Activated B cell treated with CpG ODN at 0.5 μM for 24 hours (primary cell): ENCODE measurements at places on chromosomes 16 and 17.
A peak's percentile ranks its signal among the peaks of the same experiment; 100 is the strongest.

DNA sequence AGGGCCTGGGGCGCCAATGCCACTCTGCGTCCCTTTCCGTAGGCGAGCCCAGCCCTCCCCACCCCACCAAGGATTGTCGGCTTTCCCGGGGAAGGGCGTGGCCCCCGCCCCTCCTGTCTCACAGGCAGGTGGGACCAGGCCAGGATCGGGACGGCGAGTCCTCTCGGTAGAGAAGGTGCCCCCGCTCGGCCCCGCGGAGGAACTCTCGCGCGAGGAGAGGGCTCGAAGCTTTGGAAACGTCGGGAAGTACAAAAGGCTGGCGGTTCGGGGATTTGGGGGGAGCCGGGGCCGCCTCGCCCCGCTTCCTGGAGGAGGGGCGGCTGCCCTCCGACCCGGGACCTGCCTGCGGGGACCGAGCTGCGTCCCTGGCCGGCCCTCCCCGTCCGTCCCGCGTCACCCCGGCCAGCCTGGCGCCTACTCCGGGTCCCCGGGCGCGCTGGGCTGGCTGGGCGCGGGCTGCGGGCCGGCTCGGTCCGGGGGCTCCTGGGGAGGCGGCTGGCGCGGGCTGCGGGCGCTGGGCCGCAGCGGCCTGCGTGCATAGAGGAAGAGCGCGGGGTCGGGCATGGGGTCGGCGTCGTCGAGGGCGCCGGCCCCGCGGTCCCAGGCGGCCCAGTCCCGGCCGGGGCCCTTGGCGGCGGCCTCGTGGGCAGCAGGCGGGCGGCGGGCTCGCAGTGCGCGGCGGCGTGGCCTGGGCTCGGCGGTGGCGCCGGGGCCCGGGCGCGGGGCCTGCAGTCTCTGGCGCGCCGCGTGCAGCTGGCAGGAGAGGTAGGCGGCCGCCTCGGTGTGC, 12.6 kb upstream of the CLUH start:
- no peak for DNase-seq

DNA sequence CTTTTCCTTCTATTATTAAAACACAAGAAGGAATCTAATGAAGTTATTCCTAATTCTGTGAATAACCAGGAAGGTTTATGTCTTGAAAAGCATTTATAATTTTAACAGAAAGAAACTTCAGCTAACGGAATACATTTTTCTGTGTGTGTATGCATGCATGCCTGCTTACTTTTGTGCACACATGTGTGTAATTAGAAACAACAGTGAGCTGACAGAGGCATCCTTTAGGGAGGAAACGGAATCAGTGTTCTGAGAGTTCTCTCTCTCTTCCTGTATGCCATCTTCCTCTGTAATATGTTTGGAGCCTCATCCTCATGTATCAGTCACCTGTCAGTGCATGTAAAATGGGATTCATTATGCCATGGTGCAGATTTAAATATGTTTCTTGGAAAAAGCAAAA, 107.0 kb downstream of the MAP2K4 start:
- no peak for DNase-seq

GRCh38 chr16:56233795-56234566, 42.7 kb downstream of the GNAO1 start:
- no peak for DNase-seq

GRCh38 chr17:34620458-34620857, 41.1 kb downstream of the TMEM132E start:
- DNase-seq = no peak

DNA sequence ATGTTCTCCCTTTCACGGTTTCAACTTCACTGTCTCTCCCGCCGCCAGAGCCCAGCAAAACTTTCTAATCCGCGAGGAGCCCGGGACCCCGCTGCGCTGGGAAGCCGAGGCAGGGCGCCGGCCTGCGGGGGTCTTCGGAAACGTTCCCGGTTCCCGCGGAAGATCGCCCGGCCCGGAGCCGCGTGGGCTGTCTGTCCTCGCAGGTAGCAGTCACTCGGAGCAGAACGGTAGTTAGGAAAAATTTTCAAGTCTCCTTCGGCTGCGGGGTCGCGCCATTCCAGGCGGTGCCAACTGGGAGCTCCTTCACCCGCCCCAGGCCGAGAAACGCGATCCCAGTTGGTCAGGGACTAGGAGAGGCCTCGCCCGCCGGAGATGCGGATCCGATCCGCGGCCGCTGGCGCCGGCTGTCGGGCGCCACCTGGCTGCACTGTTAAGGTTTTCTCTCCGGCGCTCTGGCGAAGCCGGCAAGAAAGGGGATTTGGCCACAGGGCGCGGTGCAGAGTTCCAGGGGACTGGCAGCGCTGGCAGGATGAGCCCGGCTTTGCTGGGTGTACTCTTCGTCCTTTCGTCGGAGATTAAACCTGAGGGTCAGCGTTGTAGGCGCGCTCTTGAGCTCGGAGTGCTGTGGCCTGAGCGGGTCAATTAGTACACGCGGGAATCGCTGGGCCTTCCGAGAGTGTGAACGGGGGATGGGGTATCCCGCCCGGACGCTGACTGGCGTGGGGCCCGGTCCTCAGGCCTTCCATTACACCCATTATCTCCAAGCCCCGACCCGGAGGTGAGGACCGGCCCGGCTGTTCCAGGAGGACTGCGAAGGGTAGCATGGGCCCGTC, 135.4 kb downstream of the KCNJ12 start:
- DNase-seq = peak; percentile 63

DNA sequence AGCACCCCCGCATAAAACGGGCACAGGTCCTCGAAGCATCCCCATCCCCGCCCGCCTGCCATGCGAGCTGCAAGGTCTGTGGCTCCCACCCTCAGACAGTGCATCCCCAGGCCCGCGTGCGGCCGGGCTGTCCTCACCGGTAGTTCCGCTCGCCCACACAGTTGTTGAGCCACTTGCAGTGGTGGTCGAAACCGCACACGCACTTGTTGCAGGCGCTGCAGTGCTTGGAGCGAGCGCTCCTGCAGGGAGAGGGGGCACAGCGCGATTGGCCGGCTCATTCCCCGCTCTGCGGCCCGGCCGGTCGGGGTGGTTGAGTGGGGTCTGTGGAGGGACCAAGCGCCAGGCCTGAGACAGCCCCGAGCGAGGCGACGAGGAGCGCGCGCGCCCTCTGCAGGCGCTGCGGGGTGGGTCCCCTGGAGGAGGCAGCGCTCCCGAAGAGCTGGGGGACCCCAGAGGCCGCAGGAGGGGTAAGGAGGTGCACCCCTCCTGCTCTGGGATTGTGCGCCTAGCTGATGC, 6.0 kb upstream of the TPPP3 start:
- DNase-seq = peak; percentile 55
